ENCODE measurements at places on chromosomes 7 and 10.

DNA sequence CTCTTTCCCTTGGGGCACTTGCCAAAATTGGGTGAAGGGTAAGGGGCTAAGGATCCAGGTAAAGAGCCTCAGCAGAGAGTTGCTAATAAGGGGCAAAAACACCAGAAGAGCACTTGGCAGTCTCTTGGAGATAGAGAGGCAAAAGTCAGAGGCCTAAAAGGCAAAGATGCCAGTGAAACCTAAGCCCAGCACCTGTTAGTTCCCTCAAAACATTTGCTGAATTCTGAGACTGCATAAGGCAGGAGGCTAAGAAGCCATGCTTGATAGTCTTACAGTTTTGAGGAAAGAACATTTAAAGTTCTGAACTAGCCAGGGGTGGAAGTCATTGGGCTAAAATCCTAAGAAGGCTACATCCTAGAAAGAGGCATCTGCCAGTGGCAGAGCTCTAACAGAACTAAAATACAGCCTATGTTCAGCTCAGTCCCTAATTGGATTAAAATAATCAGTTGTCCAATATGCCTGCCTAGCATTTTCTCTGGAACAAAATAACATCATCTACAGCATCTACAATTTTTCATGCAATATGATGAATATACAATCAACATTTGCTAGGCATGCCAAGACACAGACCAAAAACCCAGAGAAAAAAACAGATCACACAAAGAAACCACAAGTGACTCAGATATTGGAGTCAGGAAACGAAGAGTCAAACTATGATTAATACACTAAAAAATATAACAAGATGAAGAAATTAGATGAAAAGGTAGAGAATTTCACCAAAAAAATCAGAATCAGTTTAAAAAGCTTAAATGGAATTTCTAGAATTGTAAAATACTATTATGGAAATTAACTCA, 7.7 kb downstream of the HTR7 start:
- DNase-seq: no peak

- no peak for DNase-seq
These were observed 19.3 kb downstream of the FOXI2 start for GRCh38 chr10:127756264-127756663.

DNA sequence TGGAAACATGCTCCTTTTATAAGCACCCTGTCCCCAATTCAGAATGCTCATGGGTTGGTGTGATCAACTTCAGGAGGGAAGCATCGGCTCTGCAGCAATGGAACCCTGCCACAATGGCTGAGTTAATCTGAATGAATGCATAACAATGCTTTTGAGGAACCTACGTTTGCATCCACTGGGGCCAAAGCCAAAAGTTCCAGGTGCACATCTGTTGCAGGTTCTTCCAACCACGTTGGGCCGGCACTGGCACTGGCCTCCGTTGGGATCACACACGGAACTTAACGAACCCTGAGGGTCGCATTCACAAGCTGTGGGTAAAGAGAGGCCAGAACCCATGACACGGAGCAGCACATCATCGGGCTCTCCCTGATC, 43.4 kb downstream of the LAMB1 start:
- DNase-seq: no peak

GRCh38 chr7:30562498-30562897, 32.2 kb upstream of the GARS1 start:
- no peak for DNase-seq

DNA sequence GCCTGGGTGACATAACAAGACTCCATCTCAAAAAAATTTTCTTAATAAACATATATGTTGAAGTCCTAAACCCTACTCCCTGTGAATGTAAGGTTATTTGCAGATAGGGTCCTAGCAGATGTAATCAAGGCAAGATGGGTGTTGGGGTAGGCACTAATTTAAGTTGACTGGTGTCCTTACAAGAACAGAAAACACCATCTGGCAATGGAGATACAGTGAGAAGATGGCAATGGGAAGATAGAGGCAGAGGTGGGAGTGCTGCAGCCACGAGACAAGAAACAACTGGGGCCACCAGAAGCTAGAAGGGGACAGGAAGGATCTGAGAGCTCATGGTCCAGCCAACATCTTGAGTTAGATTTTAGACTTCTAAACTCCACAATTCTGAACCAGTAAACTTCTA, 606.4 kb downstream of the CNTNAP2 start:
- no peak for DNase-seq

DNA sequence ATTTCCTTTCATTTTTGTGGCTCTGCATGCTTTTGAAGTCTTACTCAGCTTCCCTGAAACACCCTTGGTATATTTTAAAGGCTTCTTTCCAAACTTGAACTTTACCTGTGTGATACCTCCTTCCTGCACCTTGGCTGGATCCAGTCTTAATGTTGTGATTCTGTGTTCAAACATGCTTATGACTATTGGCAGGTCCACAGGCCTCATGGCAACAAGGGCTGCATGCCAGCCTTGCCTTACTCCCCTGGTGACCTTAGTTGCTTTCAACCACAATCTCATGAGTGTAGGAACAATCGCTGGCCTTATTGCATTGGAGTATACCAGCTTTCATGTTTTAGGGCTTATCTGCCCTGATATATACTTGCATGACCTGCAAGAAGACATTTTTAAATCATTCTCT, 238.7 kb downstream of the KIF20B start:
- DNase-seq: no peak

All from T-helper 1 cell (primary cell).